ENCODE measurements at places on chromosomes 2 and 18.

DNA sequence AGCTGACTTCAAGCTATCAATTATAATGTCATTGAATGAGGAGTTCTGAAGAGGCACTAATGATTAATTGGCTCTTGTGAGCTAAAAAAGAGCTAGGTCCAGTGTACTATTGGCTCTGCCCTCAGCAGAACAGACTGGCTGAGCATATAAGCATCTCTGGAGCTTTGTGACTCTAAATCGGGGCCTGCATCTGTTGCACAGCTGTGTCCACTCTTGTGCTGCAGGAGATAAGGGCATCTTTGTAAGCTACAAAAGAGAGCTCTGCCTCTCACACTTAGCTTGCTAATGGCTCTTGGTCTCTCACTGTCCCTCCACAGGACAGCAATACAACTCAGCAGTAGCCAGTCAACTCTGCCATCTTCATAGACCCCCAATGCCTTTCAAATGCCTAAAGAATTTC, 61.5 kb upstream of the L3MBTL4 start:
- no peak for DNase-seq

DNA sequence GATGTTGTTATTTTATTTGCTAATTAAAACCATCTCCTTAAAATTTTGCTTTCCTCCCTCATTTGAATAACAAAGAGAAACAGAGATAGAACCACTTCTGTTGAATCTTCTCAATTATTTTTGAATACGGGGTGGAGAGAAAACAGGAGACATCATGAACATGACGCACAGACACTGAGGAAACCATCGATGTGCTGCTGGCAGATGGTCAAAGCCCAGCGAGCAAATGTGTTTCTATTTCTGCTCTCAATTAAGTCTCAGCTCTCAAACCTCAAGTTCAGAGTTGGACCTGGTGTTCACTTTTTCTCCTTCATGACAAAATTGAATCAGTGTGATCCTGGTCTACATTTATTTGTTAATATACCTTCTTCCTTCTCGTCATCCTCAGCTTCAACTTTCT, 36.1 kb upstream of the TWIST2 start:
- no peak for DNase-seq

DNA sequence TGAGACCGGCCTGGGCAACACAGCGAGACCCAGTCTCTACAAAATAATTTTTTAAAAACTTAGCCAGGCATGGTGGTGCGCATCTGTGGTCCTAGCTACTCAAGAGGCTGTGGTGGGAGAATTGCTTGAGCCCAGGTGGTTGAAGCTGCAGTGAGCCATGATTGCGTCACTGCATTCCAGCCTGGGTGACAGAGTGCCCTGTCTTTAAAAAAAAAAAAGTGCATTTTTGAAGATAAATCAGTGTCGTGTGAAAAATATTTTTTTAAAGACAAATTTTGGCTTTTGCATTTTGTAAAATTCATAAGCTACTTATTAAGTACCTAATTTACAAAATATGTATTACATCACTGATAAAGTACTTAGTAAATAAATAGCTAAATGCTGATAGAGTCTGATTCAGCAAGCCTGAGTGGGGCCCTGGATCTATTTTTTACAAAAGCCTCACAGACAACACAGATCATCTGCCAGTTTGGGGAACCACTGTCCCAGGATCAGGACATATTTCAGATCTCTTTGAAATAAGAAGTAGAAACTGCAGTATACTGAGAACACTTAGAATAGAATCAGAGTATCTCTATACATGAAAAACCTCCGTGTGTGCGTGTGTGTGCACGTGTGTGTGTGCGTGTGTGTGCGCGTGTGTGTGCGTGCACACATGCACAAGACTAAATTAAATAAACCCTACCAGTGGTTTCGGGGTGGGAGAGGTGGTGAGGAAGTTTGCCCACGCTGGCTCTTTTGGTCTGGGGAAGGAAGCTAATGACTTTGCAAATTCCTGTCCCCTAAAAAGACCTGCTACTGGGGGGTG, 61.6 kb downstream of the AAK1 start:
- DNase-seq: peak; percentile 22

- no peak for DNase-seq
Observed at GRCh38 chr2:22035361-22035830, 911.6 kb downstream of the TDRD15 start.

- DNase-seq: no peak
Observed at GRCh38 chr2:109647636-109648035, 33.5 kb downstream of the SOWAHC start.

DNA sequence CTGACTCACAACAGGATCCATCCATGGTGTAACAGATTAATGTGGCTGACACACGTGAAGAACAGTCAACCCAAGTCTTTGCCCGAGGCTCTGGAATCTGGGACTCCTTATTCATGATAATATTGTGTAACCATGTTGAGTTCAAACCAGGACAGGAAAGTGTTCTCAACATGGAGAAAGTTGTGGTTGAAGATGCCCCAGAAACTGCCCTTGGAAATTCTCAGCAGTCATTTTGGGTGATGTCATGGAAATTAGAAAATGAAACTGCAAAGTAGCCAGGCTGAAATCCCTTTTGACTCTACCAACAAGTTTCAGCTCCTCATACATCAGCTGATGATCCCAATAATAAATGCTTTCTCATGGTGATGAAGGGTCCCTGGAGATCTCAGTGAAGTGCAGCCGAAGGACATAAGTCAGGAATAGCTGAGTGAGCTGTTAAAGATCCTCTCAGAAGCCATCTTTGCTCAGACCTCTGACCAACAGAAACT, 307.7 kb downstream of the TNS1 start:
- no peak for DNase-seq

DNA sequence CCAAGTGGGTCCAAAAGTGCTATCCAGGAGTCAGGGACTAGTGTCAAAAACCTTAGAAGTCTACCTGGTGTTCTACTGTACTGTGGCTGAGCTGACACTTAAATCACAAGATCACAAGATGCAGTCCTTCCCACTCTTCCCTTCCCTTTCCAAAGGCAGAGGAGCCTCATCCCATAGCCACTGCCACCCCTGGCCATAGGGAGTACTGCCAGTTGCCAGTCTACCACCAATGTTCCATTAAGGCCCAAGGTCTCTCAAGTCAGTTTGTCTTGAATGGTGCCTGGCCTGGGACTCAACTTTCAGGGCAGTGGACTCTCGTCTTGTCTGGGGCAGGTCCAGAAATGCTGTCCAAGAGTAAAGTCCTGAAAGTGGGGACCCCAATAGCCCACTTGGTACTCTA, 585.6 kb downstream of the NUP35 start:
- DNase-seq: no peak

DNA sequence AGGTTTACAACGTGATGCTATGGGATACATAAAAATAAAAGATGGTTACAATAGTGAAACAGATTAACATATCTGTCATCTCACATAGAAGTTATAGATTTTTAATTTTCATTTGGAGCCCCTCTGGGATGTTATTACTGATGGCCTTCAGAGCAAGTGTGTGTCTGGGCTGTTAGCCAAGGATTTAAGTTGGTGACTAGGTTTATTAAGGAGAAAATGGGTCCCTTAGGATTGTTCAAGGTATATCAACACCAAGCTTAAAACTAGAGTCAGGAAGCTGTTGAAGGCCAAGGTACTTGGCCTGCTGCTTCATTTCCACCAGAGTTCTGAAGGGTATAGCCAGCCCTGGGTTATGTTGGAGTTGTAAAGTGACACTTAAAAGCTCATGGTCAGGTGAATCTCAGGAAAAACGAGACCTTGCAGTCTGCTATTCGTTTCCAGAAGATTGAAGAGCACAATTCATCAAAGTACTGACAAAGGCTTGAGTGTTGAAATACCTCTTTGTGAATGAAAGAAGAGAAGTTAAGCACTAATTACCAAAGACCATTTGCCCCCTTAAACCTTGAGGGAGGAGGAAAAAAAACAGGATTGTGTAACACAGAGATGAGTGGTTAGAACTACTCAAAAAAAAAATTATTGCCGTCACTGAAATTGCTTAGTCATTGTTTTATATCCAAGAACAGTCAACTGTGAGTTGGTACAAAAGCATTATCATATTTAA, 48.4 kb downstream of the MAP2 start:
- no peak for DNase-seq

DNA sequence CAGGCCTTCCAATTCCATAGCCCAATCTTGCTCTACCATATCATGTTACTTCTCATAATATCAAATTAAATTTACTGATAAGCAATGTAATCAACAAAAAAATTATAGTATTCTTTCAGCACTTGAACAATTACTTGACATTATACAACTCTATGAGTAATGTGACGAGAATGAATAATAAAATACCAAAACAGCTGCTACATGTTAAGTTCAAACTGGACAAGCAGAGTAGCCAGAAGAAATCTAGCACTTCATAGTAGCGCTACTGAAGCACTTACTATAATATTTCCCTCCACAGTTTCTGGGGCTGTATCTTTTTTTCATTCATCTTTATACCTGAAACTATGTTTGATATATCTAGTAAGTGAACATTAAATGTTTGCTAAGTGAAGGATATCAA, 14.9 kb downstream of the PPP3R1 start:
- no peak for DNase-seq

- DNase-seq: no peak
Observed at GRCh38 chr2:233250568-233250967, 905 bp upstream of the ATG16L1 start.

Measured in CD4-positive, alpha-beta T cell treated with Interleukin-21 for 1 hour (primary cell).